ENCODE measurements at places on chromosomes 1 and 21. TPM values are rescaled to one million over a fixed set of nuclear protein-coding genes. Genes with fewer than 3 reads are reported as not detected.

WDR64 gene
- total RNA-seq = not detected

KCNJ9 gene
- not detected for total RNA-seq

PTPRU gene
- 10.0 TPM for total RNA-seq

HCRTR1 gene
- 0.54 TPM for total RNA-seq

ZSWIM5 gene
- total RNA-seq = 0.54 TPM

LINGO4 gene
- total RNA-seq = not detected

ARMH1 gene
- not detected for total RNA-seq

LRRC38 gene
- total RNA-seq = not detected

B3GALT2 gene
- total RNA-seq = 1.3 TPM

AGO3 gene
- 8.5 TPM for total RNA-seq

LPAR3 gene
- not detected for total RNA-seq

FCGR2B gene
- not detected for total RNA-seq

ST6GALNAC3 gene
- total RNA-seq = 23.7 TPM

SEMA6C gene
- total RNA-seq = 8.9 TPM

HSPA6 gene
- 0.75 TPM for total RNA-seq

LCE2C gene
- total RNA-seq = not detected

NECTIN4 gene
- 0.19 TPM for total RNA-seq

NBPF4 gene
- not detected for total RNA-seq

TRAPPC10 gene
- 21.8 TPM for total RNA-seq

DENND1B gene
- total RNA-seq = 3.3 TPM

ANXA9 gene
- total RNA-seq = not detected

SLC25A34 gene
- total RNA-seq = 0.38 TPM

CLIC6 gene
- not detected for total RNA-seq

OR2L13 gene
- total RNA-seq = not detected

CDA gene
- 0.66 TPM for total RNA-seq

RGS18 gene
- not detected for total RNA-seq

AKR7A3 gene
- total RNA-seq = 0.28 TPM

FAM72C gene
- 1.5 TPM for total RNA-seq

GCSAML gene
- not detected for total RNA-seq

SMCP gene
- total RNA-seq = not detected

CFHR1 gene
- 0.28 TPM for total RNA-seq

DNAJC8 gene
- total RNA-seq = 55.9 TPM

FAM72D gene
- 0.94 TPM for total RNA-seq

CDCA8 gene
- total RNA-seq = 10.1 TPM

LRP8 gene
- total RNA-seq = 18.5 TPM

TMEM59 gene
- total RNA-seq = 340 TPM

MFAP2 gene
- 19.5 TPM for total RNA-seq

GJC2 gene
- total RNA-seq = 1.2 TPM

STRIP1 gene
- total RNA-seq = 51.4 TPM

OR2T29 gene
- not detected for total RNA-seq

TRIM46 gene
- total RNA-seq = 5.9 TPM

DCST1 gene
- total RNA-seq = not detected

LRRC42 gene
- 19.8 TPM for total RNA-seq

HSD11B1 gene
- total RNA-seq = not detected

KCNJ15 gene
- total RNA-seq = 0.18 TPM

SYT6 gene
- total RNA-seq = not detected

TMEM9 gene
- total RNA-seq = 59.1 TPM

Data from endothelial cell of coronary artery (primary cell).